Stimulated activated naive CD4-positive, alpha-beta T cell treated with Interleukin-2 at 50 U/mL for 16 hours (primary cell): ENCODE measurements at places on chromosomes 16 and 17.
A peak's percentile ranks its signal among the peaks of the same experiment; 100 is the strongest.

GRCh38 chr17:82021107-82021899 is 1.4 kb downstream of the CENPX start:
- peak; percentile 30 for DNase-seq

GRCh38 chr16:13864689-13865088 is 55.3 kb upstream of the ERCC4 start:
- no peak for DNase-seq

DNA sequence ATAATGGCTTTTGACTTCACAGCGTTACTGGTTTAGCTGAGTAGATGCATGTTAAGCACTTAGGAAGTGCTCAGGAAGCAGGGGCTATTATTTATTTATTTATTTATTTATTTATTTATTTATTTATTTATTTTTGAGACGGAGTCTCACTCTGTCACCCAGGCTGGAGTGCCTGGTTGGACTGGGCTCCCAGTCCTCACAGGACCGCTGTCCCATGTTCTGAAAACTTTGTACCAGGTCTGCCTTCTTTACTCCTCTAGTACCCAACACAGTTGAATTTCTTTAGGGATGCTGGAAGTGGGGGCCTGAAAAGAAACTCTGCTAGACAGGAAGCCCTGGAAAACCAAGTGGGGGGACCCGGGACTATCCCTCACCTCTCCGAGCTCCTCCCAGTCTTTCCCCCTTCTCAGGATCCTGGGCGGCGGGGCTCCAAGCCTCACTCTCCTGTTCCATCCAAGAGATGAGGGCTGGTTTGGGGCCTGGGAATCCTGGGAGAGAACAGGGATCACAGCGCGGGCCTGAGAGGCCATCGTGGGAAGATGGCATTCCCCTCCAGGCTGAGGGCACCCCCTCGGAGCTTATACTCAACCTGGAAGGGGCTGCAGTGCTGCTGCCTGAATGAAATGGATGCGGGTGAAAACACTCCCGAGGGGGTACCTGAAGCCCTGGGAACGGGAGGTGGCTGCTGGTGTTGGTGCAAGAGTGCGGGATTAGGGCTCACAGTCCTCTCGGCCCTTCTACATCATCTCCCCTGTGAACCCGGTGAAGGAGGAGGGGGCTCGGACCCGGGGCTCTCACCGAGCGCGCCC is 674 bp downstream of the ZNF688 start:
- DNase-seq = no peak

GRCh38 chr17:43961954-43962353 is 8.2 kb upstream of the PYY start:
- DNase-seq = no peak

DNA sequence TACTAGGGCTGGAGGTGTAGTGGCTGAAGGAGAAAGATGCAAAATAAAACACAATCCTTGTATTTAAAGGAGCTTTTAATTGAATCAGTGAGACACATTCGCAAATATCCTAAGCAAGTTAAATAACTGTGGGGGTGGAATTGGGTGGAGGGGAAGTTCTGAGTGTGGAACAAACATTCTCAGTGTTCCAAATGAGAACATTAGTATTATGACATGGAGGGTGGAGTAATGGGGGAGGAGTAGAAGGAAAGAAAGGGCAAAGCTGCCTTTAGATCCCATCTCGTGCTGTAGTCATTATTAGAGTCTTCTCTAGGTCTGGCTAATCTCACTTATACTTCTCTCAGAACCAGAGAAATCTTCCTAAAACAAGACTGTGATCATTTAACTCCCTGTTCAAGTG is 169.7 kb downstream of the ANKFN1 start:
- DNase-seq = no peak

DNA sequence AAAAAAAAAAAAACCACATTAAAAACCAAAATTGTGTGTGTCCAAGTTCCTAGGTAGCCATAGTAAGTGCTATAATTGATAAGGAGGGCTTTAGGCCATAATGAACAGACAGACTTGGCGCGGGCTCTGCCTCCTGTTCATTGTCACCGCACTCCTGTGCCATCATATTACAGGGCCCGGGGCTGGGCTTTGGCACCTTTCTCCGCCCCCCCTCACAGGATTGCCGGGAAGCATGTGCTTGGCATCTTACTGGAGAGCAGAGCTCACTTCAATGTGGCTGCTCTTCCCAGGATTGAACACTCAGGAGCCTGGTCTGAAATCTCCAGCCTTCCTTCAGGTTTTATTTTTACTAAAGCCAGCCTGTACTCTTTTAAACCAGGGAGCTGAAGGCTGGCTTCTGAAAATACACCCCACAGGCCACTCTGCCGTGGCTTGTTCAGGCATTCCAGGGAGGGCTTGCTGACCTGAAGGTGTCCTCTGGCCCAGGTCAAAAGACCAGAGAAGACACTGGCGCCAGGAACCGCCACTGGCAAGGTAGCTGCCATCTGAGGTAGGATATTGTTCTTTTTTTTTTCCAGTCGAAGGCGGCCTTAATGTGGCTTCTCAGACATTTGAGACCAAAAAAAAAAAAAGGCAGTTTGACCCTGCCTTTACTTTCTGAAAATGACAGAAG is 39.3 kb downstream of the DHRS7B start:
- DNase-seq = no peak

GRCh38 chr17:29358416-29358815 is 31.7 kb upstream of the TAOK1 start:
- DNase-seq = no peak

GRCh38 chr16:70569752-70570151 is 46.1 kb downstream of the SF3B3 start:
- no peak for DNase-seq

DNA sequence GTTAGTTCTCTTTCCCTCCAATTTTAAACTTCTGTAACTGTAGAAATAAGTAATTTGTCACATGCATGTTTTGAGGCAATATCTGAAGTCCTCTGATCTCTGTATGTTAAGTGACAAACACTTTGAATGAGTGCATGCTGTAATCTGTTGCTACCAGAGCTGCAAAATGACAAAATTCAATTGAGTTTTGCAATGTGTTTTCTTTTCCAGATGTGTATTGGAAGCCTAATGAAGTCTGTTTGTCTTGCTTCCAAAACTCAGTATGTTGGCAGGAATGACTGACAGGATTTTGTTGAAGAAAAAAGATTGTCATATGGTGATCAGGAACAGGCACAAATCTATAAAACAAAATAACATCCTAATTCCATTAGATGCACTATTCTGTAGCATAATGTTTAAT is 561.6 kb upstream of the CDH8 start:
- no peak for DNase-seq

GRCh38 chr17:58250344-58251011 is 12.1 kb downstream of the LPO start:
- no peak for DNase-seq

DNA sequence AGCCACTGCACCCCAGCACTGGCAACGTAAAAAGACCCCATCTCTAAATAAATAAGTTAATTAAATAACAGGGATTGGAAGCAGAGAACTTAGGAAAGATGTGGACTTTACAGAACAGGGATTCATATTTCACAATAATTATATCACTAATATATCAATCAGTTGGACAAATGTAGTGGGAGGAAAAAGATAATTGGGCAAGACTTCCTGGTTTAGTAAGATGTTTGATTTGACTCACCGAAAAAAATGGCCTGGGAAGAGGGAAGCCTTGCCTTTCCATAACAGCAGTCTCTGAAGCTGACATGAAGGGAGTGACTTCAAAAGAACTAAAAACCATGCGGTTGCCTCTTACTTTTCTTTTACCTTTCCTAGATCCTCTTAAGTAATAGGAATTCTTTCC is 15.2 kb upstream of the C17orf78 start:
- no peak for DNase-seq

DNA sequence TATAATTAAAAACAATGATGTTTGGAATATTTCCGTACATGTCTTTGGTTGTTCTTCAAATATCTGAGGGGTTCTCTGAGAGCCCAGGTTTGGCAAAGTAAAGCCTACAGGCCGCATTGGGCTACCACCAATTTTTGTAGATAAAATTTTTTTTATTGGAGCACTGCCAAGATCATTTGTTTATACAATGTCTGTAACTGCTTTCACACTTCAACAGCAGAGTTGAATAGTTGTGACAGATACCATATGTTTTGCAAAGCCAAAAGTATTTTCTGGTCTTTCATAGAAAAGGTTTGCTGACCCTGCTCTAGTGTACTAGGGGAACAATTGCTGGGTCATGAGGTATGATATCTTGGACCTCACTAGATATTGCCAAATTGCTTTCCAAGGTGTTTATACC is 10.5 kb downstream of the PPM1D start:
- DNase-seq = no peak

GRCh38 chr17:80750263-80750662 is 205.6 kb downstream of the RPTOR start:
- DNase-seq = no peak

DNA sequence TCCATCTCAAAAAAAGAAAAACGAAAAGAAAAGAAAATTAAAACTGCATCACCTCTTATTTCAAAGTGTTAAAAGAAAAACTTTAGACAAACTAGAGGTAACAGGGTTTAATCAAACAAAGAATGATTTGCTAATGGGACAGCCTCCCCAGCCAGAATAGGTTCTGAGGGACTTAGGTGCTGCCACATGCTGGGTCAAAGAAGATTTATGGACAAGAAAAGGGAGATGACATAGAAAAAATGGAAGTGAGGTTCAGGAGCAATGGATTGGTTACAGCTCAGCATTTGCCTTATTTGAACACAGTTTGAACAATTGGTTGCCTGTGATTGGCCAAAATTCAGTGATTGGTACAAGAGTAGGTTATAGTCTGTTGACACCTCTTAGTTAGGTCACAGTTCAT is 21.1 kb downstream of the TMC5 start:
- DNase-seq = no peak

DNA sequence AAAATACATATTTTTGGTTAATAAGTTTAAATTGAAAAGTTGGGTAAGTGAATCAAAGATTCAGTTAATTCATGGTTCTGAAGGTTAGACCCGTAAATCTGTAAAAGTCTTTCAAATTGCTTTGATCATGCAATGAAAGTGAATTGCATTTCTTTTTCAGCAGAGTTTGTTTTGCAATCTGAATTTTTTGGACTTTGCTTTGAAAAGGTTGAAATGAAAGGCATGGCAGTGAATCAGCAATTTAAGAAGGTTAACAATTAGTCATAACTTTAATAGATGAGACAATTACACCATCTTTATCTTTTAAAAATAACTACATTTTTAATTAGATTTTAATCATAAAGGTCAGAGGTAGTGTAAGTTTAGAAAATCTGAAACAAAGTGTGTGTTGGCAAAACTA is 310.9 kb upstream of the KCNJ16 start:
- no peak for DNase-seq

- DNase-seq = no peak
Measured at GRCh38 chr17:66405836-66406677, 103.6 kb downstream of the PRKCA start.

GRCh38 chr17:72619976-72620650 is 472.4 kb downstream of the SLC39A11 start:
- DNase-seq = no peak

- DNase-seq = no peak
Measured at GRCh38 chr16:63530208-63530607, 1494.0 kb upstream of the CDH8 start.

DNA sequence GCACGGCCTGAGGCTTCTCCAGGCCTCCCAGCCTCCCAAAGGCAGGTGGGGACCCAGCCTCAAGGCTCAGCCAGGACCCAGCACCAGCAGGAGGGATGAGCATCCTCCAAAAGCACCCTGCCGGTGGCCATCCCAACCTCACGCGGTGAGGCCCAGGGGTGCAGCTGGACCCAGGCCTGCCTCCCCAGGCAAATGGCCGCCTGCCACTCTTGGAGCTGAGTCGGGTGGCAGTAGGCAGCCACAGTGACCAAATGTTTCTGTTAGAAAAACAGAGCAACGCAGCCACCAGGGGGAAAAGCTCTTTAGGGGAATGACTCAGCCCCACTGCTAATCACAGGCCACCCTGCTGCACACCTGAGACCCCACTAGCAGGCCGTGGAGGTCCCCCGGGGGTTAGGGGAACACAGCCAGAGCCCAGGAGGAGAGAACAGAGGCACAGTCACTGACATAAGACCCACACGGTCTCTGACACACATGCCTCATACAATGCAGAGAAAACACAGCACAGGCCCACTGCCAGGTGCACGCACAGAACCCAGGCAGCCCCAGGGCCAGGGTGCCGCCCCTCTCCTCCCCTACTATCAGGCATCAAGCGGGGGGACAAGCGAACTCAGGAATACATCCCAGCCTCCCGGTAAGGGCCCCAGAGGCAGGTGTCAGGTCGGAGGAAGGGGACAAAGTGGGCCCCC is 12.4 kb downstream of the BCAR1 start:
- DNase-seq = no peak

DNA sequence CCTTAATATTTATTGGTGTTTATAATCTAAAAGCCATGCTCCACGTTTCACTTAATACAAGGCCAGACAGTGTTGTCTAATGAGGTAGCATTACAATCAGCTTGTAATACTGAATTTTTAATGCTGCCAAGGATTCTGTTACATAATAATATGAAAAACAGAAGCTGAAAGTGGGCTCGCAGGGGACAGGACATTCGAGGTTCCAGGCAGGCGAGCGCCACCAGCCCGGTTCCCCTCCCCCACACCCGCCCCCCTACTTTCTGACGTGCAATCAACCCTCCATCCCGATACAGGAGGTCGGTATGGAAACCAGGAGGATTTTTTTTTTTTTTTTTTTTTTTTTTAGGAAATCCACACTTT is 6.2 kb upstream of the ZFHX3 start:
- no peak for DNase-seq

- DNase-seq = no peak
Measured at GRCh38 chr17:16460796-16461605, 31.0 kb downstream of the LRRC75A start.

DNA sequence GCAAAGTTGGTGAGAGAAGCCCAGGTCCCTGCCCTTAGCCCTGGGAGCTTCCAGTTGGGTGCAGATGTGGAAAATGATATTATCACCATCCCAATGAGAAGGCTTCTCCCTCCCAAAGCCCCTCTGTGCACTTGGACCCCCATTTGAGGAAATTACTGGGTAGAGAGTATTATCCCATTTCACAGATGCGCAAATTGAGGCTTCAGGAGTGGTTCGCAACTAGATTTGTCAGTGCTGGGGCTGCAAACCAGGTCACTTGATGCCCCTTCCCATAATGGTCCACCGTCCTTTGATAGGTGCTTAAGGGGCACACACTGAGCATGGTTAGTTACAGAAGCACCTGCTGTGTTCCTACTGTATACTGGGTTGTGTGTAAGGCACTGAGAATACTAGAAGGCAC is 14.3 kb upstream of the FOXN1 start:
- no peak for DNase-seq

DNA sequence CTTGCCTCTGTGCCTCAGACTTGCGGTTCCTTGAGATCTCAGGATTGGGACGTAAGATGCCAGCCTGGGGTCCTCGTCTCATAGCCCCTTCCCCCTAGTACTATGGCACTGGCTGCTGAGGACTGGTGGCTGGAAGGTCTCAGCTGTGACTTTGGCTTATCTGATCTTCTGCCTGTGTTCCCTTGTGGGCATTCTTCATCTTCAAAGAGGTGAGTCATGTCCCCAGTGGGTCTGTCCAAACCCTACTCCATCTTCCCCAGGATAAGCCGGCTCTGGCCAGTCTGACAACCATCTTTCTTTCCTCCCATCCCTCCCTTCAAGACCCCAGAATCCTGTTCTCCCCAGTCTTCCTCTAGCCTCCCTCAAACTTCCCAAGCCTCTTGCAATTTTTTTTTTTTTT is 3.6 kb downstream of the CD19 start:
- DNase-seq = no peak
